ENCODE measurements at places on chromosomes 1 and 21.

DNA sequence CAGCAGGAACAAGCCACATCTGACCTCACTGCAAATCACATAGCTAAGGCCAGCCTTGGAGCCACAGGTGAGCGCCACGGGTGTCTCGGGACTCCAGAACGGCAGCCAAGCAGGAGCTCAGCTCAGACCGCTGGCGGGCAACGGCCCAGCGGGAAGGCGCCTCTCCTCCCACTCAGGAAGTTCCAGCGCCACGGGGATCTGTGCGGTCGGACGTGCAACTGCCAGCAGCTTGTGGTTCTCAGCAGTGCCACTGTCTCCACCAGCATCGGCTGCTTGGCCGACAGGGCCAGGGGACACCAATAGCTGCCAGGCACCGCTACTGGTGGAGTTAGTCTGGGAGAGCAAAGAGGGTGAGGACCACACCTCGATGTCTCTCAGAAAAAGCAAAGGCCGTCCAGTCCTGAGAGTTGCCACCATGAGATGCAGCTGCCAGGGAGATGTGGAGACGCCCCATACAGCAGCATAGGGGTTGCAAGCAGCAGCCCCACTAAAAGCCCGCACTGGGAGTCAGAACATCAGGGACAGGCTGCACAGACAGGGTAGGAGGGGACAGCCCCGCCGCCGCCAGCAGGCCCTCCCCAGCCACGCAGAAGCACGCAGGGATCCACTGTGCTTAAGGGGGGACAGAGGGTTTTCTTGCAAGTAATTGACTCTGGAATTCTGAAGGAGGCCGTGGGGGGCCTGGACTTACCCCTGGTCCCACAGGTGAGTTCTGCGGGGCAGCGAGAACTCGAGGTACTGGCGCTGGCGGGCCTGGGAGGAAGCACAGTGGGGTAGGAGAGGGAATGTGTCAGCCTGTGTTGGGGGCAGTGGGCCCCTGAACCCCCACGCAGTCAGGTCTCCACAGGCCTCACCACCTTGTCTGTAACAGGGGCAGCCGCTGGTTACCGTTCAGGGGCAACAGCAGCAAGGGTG is 83.5 kb downstream of the NPHP4 start:
- no peak for DNase-seq

- no peak for DNase-seq
Observed at GRCh38 chr1:92326681-92327080, 27.8 kb downstream of the RPAP2 start.

GRCh38 chr1:33146003-33146402 is 35.8 kb downstream of the TRIM62 start:
- DNase-seq, result no peak

DNA sequence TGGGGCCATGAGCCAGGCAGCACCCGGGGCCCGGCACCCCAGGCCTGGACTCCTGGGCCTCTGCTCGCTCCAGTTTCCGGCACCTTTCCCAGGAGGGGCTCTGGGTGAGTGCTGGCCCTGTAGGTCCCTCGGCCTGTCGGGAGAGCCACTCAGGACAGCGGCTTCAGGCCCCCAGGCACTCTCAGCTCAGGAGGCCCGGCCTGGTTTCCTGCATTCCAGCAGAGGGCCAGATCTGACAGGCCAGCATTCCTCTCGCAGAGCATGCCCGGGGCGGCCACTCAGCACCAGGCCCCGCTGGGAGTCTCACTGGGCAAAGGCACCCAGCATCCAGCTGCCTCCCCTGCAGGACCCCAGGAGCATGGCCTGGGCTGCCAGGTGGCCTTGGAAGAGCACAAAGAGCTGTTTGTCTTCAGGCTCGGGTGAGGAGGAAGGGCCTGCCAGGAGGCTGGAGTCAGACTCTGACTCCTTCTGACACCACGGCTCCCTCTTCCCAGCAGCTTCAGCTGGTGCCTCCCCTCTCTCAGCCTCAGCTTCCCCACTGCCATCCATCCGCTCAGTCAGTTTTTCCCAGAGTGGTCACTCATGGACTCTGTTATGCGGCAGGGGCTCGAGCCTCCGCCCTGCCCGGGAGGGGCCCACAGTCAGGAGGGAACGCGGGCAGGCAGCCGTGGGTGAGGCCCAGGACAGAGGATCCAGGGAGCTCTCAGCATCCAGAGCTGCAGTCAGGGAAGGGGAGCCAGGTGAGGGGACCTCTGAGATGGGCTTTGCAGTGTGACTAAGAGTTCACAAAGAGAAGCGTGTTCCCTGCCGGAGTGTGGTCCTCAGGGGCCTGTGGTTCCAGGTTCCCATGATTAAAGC is 51.7 kb downstream of the WNT9A start:
- peak; percentile 41 for DNase-seq

DNA sequence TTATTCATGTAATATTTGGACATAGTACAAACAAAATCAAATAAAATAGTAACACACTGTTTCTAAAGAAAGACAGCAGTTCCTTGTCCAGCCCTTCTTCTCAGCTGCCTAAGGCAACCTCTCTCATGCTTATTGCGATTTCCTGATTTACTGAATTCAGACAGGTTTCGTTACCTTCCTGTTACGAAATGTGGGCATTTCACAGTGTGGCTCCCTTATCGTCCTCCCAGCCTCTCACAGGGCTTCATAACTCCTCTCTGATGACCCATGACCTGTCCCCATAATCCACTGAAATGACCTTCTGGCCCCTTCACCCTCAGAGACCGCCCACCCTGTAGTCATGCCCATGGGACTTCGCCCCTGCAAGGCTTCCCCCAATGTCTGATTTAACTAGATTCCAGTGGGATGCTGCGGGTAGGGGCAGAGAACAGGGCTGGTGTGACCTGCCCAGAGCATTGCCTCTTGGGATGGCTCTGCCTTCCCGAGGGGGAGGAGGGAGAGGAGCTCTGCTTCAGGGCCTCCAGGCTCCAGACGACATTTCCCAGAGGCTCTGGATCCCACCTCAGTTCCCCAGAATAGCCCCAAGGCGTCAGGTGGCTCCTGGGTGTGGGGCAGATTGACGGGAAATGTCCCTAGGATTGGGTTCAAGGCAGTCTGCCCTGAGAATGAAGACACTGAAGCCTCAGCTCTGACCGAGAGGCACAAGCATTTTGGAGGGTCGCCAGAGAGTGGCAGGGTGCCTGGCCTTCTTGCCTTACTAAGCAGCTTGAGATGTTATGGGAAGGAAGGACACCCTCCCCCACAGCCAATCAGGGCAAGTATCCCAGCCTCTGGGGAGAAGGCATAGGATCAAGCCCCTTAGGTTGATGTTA is 20.6 kb downstream of the PADI2 start:
- no peak for DNase-seq

- DNase-seq, result no peak
Observed at GRCh38 chr21:42313501-42313969, 1.7 kb downstream of the TFF3 start.

GRCh38 chr1:97764991-97765390 is 155.8 kb downstream of the DPYD start:
- no peak for DNase-seq

- no peak for DNase-seq
Observed at GRCh38 chr1:155126556-155127104, 1.0 kb upstream of the EFNA1 start.

GRCh38 chr1:9687120-9687873 is 35.8 kb downstream of the PIK3CD start:
- DNase-seq, result peak; percentile 90

DNA sequence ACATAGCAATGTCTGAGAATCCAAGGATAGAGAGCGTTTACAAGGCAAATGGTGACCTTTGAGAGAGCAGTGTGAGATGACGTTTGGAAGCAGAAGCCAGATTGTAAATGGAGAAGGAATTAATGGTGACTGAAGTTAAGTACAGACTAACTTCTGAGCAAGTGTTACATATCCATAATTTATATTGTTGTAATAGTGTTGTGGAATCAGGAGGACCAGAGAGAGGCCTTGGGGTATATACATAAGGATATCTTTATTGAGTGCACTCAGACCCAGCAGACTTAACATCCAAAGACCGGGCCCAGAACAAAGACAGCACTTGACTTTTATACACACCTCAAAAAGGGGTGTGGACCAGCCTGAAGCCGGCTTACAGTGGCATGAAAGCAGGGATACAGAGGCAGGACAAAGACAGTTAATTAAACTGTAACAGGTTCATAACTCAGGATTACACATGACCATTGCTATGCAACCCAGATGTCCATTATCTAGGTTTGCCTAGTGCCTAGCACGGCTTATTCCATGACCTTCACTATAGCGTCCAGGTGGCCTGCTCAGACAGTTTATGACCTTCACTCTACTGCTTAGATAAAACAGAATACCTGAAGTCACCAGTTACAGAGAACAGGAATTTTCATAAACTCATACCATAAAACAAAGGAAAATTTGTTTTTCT is 2.7 kb upstream of the MGST3 start:
- no peak for DNase-seq

- DNase-seq, result no peak
Observed at GRCh38 chr1:9573723-9574122, 15.0 kb upstream of the TMEM201 start.

DNA sequence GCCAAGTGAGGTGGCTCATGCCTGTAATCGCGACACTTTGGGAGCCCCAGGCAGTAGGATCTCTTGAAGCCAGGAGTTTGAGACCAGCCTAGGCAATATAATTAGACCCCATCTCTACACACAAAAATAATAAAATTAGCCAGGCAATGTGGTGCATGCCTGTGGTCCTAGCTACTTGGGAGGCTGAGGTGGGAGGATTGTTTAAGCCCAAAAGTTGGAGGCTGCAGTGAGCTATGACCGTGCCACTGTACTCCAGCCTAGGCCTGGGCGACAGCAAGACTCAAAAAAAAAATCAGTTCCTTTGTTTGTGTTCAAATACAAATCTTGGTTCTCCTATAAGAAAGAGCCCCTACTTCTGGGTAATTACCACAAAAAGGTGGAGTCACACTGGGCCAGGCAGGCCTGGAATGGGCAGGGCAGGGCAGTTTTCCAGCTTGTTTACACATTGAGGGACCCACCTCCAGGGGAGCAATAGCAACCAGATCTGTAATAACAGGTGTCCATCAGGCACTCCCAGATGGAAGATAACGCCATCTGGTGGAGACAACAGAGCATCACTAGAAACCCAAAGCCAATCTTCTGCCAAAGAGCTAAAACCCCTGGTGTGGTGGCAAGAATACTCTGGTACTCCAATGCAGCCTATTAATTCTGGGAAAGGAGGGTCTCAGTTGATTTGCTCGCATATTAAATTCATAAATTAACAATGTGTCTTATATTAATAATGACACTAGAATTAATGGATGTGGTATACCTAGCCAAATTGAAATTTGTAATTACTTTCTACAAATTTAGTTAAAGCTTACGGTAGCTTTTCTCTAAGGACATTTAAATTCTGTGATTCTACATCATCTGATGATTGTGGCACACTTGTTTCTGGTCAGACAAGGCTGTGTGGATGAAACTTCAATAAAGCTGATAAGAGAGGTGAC is 13.2 kb downstream of the PPP1R15B start:
- DNase-seq, result no peak

DNA sequence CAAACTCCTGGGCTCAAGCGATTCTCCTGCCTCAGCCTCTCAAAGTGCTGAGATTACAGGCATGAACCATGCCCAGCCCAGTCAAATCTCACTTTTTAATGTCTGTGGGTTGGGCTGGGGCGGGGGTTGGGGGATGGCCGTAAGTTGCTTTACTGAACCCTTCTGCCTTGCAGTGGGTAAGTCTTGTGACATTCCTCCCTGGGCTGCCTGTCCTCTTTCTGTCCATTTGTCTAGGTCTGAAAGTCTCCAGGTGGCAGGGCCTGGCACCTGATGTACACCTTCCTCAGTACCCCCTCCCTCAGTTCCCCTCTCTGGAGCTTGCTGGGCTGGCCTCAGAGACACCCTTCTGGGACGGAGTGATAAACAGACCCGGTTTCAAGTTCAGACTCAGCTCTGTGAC is 13.3 kb downstream of the ZNF362 start:
- peak; percentile 42 for DNase-seq

DNA sequence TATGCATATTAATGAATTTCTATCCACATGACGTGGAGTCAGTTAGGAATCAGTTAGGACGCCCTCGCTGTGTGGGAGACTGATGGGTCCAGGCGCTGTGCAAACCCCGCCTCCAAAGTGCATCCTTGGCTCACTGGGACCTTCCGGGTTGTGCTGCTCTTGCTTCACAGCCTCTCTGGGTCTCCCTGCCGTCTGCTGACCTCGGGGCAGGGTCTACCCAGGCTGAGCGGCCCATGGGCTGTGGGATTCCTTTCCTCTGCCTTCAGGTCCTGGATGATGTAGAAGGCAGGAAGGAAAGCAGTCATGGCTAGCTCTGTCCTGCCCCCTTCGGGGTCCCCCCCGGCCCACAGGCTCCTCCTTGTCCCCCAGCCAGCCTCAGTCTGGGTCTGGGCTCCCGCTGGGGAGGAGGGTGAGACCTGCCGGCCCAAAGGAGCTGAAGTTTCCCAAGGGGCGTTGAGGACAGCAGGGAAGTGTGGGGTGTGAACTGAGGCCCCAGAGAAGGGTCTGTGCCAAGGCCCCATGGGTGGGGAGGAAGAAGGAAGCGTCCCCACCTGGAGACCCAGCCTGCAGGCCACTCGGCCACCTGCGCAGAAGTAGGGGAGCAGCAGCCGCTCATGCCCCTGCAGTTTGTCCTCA is 24.6 kb upstream of the CDK11A start:
- peak; percentile 38 for DNase-seq

DNA sequence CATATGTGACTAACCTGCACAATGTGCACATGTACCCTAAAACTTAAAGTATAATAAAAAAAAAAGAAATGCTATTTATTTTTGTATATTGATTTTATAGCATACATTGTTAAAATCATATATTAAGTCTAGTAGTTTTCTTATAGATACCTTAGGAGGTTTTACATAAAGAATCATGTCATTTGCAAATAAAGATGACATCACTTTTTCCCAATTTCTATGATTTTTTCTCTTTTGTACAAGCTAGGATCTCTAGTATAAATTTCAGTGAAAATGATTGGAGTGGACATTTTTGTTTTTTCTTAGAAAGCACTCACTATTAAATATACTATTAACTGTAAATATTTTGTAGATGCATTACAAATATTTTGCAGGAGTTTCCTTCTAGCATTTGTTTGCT is 20.5 kb upstream of the NTMT2 start:
- no peak for DNase-seq

GRCh38 chr1:17121881-17122280 is 2.6 kb upstream of the PADI2 start:
- no peak for DNase-seq
